ENCODE measurements at places on chromosomes 1 and 21.

DNA sequence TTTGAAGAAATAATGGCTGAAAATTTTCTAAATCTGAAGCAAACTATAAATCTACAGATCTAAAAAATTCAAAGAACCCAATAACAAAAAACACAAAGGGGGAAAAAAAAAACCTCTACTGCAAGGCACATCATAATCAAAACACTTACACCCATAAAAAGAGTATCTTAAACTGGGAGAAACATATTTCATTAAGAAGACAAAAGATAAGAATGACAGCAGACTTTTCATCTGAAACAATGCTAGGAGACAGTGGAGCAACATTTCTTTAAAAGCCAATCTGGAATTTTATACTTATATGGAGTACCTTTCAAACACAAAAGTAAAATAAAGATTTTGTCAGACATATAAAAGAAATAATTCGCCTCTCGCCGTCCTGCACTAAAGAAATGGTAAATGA is 49.1 kb downstream of the COP1 start:
- DNase-seq: no peak

GRCh38 chr1:88266051-88266450 is 418.0 kb upstream of the PKN2 start:
- no peak for DNase-seq

DNA sequence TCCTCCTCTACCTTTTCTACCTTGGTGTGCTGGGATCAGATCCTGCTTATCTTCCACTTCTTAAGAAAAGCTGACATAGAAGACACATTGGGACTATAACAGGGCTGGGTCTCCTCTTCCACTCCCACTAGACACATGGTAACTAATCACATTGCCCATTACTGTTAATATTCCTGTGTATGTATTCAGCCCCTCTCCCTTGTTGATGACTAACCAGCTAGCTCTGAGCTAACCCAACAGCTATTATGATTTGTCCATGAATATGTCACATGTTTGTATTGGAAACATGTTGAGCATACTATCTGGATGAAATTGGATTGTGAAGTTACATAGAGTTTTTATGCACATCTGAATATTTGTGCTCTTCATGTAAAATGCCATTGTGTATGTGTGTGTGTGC is 52.9 kb downstream of the MPZL1 start:
- no peak for DNase-seq

DNA sequence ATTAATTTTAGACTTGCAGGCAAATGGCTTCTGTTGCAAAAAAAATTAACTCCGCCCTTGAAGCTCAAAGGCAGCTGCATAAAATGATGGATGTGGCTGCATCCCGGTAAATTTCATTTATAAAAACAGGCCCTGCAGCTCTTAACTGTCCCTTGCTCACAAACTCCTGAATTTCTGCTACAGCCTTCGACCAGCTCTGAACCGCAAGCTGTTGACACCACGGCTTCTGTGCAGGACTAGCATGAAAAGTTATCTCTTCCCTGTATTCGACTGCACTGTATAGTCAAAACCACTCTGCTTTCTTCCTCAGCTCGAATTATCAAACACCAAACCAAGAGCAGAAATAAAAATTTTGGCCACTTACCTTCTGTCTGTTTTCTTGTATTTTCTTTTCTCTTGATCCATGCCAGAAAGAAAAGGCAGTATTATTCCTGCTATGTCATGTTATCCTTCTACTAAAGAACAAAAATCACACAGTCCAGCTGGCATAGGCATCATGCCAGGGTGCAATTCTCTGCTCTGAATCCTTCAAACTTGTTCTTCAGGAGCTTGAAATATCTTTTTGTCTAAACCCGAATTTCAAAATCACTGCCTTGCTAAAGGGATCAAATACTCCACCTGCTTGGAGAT is 195.5 kb upstream of the NCAM2 start:
- no peak for DNase-seq

DNA sequence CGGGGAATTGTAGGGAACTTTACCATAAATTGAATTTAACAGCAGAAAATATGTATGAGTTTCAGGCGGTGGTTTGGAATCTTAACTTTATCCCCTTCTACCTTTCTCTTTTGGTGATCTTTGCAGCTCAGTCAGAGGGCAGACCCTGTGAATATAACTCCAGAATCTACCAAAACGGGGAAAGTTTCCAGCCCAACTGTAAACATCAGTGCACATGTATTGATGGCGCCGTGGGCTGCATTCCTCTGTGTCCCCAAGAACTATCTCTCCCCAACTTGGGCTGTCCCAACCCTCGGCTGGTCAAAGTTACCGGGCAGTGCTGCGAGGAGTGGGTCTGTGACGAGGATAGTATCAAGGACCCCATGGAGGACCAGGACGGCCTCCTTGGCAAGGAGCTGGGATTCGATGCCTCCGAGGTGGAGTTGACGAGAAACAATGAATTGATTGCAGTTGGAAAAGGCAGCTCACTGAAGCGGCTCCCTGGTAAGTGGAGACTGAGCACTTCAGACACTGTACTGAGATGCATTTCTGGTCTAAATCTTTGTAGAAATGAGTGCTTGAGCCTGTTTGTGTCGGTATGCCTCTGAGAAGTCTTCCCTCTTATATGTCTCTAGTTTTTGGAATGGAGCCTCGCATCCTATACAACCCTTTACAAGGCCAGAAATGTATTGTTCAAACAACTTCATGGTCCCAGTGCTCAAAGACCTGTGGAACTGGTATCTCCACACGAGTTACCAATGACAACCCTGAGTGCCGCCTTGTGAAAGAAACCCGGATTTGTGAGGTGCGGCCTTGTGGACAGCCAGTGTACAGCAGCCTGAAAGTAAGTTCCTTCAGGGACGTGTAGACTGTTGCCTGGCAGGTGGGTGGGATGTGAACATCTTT is 1.5 kb downstream of the CCN1 start:
- DNase-seq: no peak

- DNase-seq: no peak
These were observed 43.4 kb downstream of the URB1 start for GRCh38 chr21:32349333-32349944.

GRCh38 chr1:72013161-72013560 is 269.2 kb downstream of the NEGR1 start:
- no peak for DNase-seq

DNA sequence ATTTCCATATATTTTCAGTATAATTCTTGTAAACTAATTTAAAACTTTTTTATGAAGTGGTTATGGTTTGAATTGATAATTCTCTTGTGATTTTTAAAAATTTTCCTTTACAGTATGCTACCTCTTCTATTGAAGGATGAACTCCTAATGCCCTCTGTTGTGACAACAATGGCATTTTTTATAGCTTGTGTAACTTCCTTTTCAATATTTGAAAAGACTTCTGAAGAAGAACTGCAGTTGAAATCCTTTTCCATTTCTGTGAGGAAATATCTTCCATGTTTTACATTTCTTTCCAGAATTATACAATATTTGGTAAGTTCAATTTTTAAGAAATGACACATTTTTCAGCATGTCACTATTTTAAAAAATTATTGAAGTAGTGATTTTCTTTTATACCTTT is 61.4 kb downstream of the ALG6 start:
- no peak for DNase-seq

DNA sequence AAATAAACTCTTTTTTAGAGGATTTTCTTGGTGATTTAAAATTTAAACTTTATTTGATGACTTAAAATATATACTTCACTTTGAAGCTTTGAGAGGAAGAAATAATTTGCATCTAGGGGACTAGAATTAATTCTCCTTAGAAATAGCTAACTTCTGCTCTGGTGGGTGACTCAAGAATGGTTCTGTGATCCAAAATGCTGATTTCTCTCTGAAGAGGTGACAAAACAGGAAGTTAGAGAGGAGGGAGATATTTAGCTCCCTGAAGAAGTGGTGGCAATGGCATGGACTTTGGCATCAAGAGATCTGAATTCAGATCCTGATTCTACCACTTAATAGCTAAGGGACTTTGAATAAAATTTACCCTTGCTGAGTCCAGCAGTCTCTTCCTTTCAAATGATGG is 125.8 kb upstream of the ATP1B1 start:
- no peak for DNase-seq

GRCh38 chr1:33180226-33180910 is 1.5 kb downstream of the TRIM62 start:
- DNase-seq: no peak

GRCh38 chr1:109425391-109426280 is 612 bp downstream of the PSMA5 start:
- DNase-seq: peak; percentile 42

DNA sequence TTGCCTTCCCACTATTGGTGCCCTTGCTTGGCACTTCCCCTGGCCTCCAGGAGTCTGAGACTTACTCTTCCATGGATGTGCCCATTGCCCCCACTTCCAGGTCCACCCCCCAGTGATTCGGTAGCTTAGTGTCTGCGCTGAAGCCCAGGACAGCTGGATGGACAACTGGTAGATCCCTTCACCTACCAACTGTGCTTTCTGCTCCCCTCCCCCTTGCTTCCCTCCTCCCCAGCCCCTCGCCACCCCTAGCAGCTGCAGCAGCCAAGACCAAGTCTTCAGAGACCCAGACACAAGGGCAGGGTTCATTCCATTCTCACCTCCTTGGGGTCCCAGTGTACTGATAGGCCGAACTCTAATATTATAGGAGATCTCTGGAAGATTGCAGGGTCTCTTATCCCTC is 6.9 kb downstream of the LMNA start:
- DNase-seq: no peak

DNA sequence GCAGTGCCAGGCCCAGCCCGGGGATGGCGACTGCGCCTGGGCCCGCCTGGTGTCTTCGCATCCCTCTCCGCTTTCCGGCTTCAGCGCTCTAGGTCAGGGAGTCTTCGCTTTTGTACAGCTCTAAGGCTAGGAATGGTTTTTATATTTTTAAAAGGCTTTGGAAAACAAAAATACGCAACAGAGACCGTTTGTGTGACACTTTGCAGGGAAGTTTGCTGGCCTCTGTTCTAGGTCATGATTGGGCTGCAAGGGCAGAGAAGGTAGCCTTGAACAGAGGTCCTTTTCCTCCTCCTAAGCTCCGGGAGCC is 719 bp downstream of the SOD1 start:
- no peak for DNase-seq

GRCh38 chr1:5552787-5553484 is 439.3 kb downstream of the NPHP4 start:
- no peak for DNase-seq

- no peak for DNase-seq
These were observed 120.9 kb downstream of the HLX start for GRCh38 chr1:220999872-221000863.

DNA sequence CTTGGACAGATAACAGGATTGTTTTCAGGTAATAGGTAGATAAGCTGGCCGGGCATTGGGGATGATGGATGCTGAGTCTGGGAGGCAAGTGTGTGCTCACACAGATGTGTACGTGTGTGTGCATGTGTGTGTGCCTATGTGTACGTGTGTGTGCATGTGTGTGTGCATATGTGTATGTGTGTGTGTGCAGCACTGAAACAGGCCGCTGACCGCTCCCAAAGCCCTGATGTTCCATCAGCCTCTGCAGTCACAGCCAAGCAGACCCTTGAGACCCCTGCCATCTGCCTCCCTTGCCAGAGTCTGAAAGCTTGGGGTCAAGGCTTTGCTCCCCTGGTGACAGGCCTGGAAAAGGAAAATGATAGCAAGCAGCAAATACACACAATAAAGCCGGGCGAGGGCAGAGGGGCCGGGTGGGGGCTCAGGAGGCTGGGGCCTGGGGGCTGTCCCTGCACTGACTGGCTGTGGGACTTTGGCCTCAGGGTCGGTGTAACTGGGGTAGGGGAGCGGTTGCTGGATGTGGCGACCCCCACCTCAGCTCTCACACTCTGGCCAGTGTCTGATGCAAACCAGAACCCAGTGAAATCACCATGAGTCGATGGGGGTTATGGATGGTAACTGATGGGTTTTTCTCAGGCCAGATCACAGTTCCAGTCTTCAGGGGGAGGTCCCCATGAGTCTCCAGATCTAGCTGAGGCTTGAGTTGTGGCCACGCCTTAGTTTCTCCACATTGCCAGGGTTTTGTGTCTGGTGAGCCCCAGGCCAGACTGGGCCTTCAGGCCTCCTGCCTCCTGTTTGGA is 9.2 kb upstream of the TNFRSF8 start:
- no peak for DNase-seq

DNA sequence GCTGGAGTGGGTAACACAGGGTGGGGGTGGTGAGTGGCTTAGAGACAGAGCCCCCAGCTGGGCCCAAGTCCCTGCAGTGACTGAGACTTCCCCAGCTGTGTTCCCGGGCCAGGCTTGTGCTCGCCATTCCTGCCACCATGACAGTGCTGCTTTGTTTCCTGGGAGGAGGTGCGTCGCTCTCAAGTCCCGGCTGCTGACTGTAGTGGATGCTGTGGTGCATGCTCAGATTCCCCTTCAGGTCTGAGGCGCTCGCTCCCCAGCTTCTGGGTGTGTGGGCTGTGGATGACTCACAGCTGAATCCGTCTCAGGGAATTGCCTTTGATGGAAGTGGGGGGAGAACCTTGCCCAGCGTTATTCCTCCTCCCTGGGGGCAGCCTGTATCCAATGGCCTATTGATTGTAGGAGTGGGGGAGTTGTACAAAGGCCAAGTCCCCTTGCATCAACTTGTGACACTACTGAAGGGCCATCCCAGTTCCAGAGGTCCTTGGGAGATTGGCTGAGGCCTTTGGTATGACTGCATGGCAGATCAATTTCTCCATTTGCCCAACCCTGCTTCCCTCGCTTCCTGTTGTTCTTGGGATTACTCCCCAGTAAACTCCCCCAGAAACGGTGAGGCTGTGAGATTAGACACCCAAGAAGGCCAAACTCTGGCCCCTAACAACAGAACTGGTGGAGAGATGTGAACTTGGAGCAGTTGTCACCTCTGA is 17.8 kb upstream of the POU3F1 start:
- no peak for DNase-seq

DNA sequence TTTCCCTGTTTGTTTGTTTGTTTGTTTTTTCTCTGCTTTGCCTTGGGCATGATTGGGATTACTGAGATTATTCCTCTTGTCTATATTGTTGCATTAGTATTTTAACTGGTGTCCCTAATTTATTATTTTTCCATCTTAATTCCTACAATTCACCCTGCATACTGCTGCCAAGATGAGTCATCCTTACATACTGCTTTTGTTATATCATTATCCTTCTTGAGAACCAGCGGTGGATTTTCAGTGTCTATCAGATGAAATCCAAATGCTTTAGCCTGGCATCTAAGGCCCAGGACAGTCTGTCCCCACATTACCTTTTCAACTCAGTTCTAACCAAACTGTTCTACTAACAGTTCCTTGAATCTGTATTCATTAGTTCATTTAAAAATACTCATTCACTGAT is 101.7 kb downstream of the OLFML2B start:
- no peak for DNase-seq

- no peak for DNase-seq
These were observed 131.7 kb downstream of the SYT2 start for GRCh38 chr1:202578565-202578964.

DNA sequence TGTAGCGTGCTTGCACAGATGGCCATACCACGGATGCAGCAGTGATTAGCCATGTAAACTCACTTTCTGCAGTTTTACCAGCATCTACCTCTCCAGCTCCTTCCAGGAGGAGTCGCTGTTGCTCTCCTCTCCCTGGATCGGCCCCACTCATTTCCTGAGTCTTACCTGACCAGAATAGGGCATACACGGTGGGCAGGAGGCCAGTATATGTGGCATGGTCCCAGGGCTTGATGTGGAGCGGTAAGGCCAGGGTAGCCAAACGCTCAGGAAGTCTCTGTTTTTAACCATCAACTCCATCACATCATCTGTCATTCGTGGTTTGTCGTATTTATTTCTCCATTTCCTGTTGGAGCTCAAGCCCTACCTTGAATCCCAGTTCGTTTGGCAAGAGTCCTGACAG is 163.4 kb upstream of the USP24 start:
- no peak for DNase-seq

- no peak for DNase-seq
These were observed 33.3 kb downstream of the C2CD2 start for GRCh38 chr21:41920476-41920875.

GRCh38 chr1:164644268-164644667 is 85.3 kb downstream of the PBX1 start:
- DNase-seq: no peak

Measured in activated T-cell treated with anti-CD3 and anti-CD28 coated beads for 1 hour (primary cell).